ENCODE measurements at places on chromosomes 4 and X.

- peak; percentile 37 for DNase-seq
These were observed at the start of gene NKX6-1 for GRCh38 chr4:84498935-84499623. NKX6-1 (minus strand) TSS chr4:84499292; CDS start chr4:84498228, 1,064 bp downstream.

DNA sequence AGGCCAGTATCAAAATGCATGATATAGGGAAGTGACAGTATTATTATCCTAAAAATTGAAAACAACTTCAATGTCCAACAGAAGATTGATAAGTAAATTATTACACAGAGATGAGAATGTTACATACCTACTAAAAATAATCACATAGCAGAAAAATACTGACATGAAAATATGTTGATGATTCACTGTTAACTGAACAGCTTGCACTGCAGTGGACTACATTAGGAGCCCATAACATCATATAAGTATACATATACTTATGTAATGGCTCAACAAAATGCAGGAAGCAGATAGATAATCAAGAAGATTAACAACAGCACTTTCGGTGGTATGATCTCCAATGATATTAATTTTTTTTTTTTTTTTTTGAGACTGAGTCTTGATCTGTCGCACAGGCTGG, 7.1 kb downstream of the CLOCK start:
- DNase-seq, result no peak

DNA sequence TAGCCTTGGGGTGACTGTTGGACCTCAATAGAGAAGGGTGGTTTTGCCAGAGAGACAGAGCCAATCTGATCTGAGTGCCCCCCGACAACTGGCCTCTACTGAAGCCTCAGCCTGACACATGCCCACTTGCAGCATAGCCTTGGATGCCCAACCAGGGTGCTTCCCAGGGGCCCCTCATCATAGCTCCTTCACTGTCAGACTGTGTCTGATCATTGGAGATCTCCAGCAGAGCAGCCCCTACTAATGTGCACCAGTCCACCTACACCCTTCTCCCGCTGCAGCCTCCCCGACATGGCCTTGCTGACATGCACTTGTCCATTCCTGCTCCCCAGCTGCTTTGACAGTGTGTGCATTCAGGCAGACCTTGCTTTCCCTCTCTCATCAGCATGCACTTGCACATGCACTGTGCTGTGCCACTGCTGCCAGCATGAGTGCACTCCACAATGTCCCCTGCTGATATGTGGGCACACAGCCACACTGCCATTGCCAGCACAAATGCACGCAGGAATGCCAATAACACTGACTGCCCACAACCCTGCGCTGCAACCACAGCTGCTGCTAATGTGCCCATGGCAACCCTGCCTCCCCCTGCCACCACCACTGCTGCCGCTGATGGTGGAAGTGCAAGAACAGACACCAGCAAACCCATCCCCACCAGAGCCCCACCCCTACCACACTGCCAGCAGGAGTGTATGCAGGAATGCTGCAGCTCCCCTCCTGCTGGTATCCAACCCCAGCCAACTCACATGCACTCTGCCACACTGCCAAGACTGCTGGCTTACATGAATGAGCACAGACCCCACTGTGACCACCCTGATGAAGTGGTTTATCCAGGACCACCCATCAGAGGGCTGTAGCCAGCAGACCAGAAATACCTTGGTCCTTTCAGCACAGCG, 68.1 kb upstream of the ZMAT1 start:
- no peak for DNase-seq

GRCh38 chr4:83128240-83128929, 13.9 kb upstream of the PLAC8 start:
- no peak for DNase-seq

GRCh38 chr4:4721636-4722035, 137.8 kb upstream of the MSX1 start:
- DNase-seq, result no peak

- DNase-seq, result no peak
These were observed 51.2 kb downstream of the DCUN1D4 start for GRCh38 chr4:51894059-51894645.

DNA sequence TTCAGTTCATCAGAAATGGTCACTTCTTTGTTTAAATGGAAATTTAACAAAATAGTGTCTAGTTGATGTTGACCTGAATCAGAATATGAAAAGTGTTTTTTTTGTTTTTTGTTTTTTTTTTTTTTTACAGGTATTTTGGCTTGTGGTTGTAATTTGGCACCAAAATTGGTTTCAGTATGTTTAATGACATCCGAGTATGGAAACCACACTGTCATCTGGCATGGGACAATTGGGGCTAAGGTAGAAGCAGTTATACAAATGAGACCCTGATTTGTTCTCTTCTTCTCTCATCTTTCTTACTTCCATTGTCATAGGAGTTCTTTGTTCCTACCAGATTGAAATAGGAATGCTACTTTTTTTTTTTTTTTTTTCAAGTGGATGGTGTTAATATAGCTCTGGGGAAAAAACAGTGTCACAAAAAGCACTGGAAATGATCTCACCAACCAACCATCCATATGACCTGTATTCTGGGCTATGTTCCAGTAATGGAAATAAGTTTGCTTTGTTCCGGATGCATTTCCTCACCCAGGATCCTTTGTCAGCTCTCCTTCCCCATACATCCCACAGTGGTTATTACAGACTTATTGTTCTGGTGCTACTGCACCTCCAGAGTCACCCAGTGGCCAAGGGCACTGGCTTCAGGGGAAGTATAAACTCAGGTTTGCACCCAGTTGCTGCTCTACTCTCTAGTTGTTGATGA, 95.8 kb downstream of the ATXN3L start:
- DNase-seq, result no peak

GRCh38 chr4:188400451-188400850, 261.2 kb downstream of the TRIML1 start:
- no peak for DNase-seq

DNA sequence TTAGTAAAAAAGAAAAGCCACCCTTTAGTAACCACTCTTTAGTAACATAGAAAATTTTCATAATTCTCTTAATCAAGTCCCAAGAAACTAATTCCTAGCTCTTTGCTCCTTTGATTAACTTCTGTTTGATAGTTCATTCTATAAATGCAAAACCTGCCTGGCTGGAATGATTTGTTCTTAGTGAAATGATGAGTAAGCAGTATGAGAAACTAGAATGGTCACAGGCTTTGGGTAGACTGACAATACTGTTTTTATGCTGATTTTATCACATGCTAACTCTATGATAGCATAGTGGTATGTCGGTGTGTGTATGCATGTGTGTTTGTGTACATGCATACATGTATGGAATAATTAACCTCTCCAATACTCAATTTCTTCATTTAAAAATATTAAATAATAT, 81.2 kb downstream of the SYTL5 start:
- no peak for DNase-seq

DNA sequence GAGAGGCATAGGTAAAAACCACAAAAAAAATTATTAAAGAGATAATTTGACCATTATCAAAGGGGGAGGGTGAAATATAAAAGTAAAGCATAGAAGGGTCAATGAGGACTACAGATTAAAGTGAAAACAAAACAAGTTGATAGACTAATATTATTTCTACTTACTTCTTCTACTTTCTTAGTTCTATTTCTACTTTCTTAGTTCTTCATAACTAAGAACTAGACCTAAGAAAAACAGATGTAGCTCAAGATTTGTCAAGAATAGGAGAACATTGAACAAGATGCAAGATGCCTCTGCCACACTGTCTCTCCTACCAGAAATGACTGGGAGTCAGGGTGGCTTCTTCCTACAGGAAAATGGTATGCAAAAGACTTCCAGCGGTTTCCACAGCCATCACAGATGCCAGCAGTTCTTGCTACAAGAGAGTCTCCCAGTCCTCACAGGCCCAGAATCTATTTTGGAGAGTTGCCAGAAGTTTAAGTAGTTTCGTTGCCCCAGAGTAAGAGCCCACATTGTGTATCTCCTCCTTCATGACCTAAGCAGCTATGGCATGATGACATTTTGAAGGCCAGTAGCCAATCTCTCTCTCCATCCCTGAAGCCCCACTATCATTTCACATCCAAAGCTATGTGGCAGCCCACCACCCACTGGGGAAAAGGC, 42.9 kb upstream of the DDX60 start:
- DNase-seq, result no peak

DNA sequence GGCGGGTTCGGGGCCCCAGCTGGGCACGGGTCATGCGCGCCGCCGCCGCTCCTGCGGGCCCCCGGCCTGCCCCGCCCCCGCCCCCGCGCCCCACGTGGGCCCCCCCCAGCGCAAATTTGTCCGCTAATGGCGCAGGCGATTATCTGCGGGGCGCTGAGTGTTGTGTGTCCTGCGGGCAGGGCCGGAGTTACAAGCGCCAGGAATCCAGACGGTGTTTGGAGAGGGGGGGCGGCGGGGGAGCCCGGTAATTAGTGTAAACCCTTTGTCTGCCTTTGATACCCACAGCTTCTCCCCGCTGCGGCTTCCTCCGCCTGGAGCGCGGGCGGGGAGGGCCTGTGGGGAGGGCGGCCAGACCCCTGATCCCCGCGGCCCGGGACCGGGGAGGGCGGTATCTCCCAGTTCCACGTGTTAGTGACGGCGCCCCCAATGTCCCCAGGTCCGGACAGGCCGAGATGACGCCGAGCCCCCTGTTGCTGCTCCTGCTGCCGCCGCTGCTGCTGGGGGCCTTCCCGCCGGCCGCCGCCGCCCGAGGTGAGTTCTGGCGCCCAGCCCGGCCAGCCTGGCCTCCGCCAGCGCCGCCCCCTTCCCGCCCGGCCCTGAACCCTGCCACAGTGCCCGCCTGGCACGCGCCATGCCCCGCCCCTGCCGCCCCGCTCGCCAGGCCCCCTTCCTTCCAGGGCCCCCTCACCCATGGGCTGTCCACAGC, 761 bp downstream of the FGFRL1 start:
- peak; percentile 41 for DNase-seq

- DNase-seq, result no peak
These were observed 109.0 kb upstream of the ACSL4 start for GRCh38 chrX:109841869-109842579.

- no peak for DNase-seq
These were observed 182.5 kb upstream of the INTU start for GRCh38 chr4:127450276-127450675.

DNA sequence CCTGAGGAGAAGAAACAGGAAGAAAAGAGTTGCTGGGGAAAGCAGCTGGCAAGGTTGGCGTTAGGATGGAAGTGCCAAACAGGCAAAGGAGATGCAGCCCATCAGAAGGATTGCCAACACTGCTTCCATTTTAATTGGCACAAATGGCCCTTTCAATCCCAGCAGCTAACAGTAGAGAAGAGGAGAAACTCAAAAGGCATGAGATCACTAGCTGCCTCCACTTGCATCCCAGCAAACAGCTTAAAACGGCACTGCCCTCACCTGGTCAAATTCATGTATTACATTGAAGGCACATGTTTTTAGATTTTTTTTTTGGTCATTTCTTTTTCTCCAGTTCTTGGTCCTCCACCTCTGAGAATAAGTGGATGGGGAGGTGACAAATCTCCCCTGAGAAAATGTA, 14.9 kb upstream of the LOC101059915 start:
- peak; percentile 46 for DNase-seq

- DNase-seq, result no peak
These were observed 527.7 kb downstream of the ANKRD50 start for GRCh38 chr4:124184792-124185191.

GRCh38 chr4:2930758-2931511, 32.3 kb downstream of the NOP14 start:
- DNase-seq, result no peak

DNA sequence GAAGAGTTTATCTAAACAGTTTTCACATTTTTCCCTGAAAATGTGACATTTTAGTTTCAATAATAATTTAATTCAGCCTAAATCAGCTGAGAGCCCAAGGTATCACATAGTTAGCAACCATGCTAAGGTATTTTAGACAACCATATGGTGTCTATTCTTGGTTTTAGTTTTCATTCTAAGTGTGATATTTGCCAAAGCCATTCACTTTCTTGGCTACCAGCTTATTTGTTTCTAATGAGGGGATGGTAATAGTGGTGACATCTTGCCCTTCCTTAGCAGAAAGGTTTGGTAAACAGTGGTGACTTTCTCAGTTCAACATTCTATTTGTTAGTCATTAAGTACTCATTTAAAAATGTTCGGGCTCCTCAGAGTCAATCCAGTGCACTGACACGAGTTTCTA, 854.9 kb upstream of the HTR2C start:
- no peak for DNase-seq

DNA sequence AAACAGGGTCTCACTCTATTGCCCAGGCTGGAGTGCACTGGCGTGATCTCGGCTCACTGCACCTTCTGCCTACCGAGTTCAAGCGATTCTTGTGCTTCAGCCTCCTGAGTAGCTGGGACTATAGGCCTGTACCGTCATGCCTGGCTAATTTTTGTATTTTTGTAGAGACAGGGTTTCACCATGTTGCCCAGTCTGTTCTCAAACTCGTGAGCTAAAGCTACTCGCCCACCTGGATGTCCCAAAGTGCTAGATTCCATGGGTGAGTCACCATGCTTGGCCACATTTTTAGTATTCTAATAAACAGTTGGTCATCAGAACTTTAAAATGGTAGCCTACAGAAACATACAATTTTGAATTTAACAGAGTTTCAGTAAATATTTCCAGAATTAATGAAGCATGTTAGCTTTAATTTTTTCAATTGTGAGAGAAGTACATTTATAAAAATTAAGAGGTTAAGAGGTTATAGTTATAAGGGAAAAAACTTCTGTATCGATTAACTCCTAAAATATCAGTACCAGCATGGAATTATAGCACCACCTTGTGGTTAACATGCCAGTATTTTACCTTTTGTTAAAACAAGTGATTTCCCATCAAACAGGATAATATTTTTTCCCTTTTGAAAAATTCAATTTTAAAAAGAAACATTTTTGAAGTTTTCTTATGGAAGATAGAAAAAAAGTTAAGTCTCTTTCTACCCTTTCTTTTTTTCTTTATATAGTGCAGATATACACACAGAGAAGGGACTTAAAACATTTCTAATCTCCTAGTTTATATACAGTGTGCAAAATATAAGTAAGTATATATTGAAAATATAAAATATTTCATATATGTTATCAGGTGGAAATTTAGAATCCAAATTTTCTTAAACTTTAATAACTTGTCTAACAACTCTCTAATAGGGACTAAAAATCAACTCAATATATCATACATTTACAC, 35.4 kb downstream of the CEP44 start:
- no peak for DNase-seq

DNA sequence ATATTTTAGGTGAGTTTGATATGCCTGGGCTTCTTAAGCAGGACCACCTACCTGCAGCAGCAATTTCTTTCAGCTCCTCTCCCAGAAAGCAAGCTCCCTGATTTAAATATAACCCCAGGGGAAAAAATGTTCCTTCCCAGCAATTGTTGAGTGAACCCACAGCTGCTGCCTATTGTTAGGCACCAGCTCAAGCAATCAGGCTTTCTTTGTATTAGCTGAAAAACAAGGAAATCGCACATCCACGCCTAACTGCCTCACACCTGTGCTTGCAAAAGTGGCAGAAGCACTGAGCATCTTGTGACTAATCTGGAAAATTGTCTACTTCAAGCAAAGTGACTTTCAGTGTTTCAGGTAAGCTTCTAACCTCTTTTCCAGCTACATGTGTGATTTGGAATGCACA, 432.2 kb downstream of the SMARCA1 start:
- DNase-seq, result no peak

GRCh38 chrX:71533851-71534561, 1.1 kb downstream of the OGT start:
- peak; percentile 58 for DNase-seq
